ENCODE measurements at places on chromosomes 12 and 14. TPM values are rescaled to one million over a fixed set of nuclear protein-coding genes. Genes with fewer than 3 reads are reported as not detected.

BTBD6 gene
- total RNA-seq = 43.3 TPM

SPTB gene
- total RNA-seq = 1.5 TPM

EXOC5 gene
- total RNA-seq = 36.6 TPM

CACNA2D4 gene
- not detected for total RNA-seq

LPAR5 gene
- total RNA-seq = 0.53 TPM

SPIC gene
- total RNA-seq = not detected

RNF212B gene
- total RNA-seq = not detected

SIX1 gene
- 5.7 TPM for total RNA-seq

GPD1 gene
- total RNA-seq = 0.14 TPM

LGR5 gene
- total RNA-seq = not detected

PPM1H gene
- total RNA-seq = 6.2 TPM

PDZRN4 gene
- not detected for total RNA-seq

CLEC1A gene
- total RNA-seq = not detected

TAS2R42 gene
- total RNA-seq = not detected

OASL gene
- 1.8 TPM for total RNA-seq
